Daoy (cell line): ENCODE measurements at places on chromosomes 5 and 9. TPM values are rescaled to one million over a fixed set of nuclear protein-coding genes. Genes with fewer than 3 reads are reported as not detected.

Gene PCDHGA7
- 0.06 and 0.42 TPM in 2 replicates for total RNA-seq

Gene MARCHF11
- total RNA-seq = not detected in 2 replicates

Gene HSD17B3
- total RNA-seq = not detected in 2 replicates

Gene PTPRD
- total RNA-seq = 4.5 and 5.7 TPM in 2 replicates

Gene SELENOP
- total RNA-seq = not detected in 2 replicates

Gene MAMDC2
- 0.30 and 2.2 TPM in 2 replicates for total RNA-seq

Gene MYMK
- not detected in 2 replicates for total RNA-seq

Gene FCN1
- total RNA-seq = not detected in 2 replicates

Gene ENTREP1
- 0.74 TPM in 1 of 2 replicates, not detected in the other for total RNA-seq

Gene PRRX2
- 1.5 and 1.7 TPM in 2 replicates for total RNA-seq
